H9 (cell line): ENCODE measurements at places on chromosomes 16 and 17. TPM values are rescaled to one million over a fixed set of nuclear protein-coding genes. Genes with fewer than 3 reads are reported as not detected.

ANKFN1 gene
- total RNA-seq, result not detected in 2 replicates

ABHD15 gene
- 1.7 and 2.5 TPM in 2 replicates for total RNA-seq

TMEM92 gene
- 10.9 and 11.2 TPM in 2 replicates for total RNA-seq

CA5A gene
- total RNA-seq, result not detected in 2 replicates

CMTM2 gene
- not detected in 2 replicates for total RNA-seq

DNA sequence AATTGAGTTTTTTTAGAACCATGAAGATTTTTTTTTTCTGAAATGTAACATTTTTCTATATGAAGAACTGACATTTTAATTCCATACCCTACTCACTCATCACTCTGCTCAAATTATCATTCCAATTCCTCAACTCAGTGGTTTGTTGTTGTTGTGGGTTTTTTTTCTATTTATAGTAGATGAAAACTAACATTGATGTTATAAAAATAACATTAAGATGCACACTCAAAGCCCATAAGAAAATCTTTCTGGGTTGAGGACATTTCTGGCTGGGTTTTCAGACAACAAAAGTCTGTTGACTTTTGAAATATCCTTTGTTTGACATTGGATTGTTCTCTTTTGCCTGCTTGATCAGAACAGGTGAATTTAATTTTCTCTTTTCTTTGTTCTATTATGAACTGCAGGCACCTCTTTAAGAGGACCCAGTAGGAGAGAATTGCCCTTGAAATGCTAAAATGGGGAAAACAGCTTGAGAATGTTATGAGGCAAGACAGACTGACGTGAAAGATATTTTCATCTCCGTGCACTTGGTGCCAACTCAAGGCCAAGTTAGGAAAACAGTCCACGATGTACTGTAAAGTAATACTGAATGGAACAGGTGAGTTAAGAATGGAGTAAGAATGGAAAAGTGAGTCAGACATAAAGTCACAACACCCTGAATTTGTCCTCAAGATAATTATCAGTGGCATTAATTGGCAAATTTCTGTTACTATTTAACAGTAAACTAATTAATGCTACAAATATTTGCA, 16.1 kb upstream of the ABCA5 start:
- no peaks in the 10 kb centered on the region; the same call in 2 of the 3 replicates for H3K36me3 ChIP-seq
- H3K27me3 ChIP-seq, result no peaks in the 10 kb centered on the region
- H3K4me1 ChIP-seq, result no peaks in the 10 kb centered on the region
- no peak overlapping the region for H3K27ac ChIP-seq

DNA sequence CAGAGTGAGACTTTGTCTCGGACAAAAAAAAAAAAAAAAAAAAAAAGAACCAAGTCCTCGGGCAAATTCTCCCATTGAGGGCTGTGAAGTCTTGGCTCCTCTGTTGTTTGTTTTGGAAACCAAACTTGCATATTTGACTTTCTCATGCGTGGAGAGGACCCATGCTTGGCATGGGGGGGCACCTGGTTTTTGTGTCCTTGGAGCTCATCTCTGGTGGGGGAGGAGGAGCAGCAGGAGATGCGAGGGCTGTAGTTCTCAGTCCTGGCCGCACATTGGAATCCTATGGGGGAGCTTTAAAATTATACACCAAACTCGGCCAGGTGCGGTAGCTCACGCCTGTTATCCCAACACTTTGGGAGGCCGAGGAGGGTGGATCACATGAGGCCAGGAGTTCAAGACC, 74.5 kb downstream of the ABCC6 start:
- no peaks in the 10 kb centered on the region for H3K4me1 ChIP-seq
- DNase-seq, result no peak
- peaks cover 16% of the 10 kb centered on the region for H3K36me3 ChIP-seq
- H3K4me3 ChIP-seq, result no peak overlapping the region

GRCh38 chr17:20965492-20965891, 77.3 kb downstream of the USP22 start:
- DNase-seq, result no peak
- H3K4me1 ChIP-seq, result no peaks in the 10 kb centered on the region; the same call in 1 of the 2 replicates
- H3K27me3 ChIP-seq, result no peaks in the 10 kb centered on the region
- peaks cover 4% of the 10 kb centered on the region; the same call in 1 of the 2 replicates for H3K36me3 ChIP-seq
- no peak overlapping the region for H3K4me3 ChIP-seq

GRCh38 chr16:8818504-8819270, 21.0 kb downstream of the PMM2 start:
- H3K4me1 ChIP-seq, result no peaks in the 10 kb centered on the region
- no peak for DNase-seq
- no peak overlapping the region for H3K4me3 ChIP-seq

GRCh38 chr16:48479955-48480354, 94.7 kb upstream of the SIAH1 start:
- no peak for DNase-seq
- no peak overlapping the region for H3K27ac ChIP-seq
- H3K36me3 ChIP-seq, result peaks cover 6% of the 10 kb centered on the region; the same call in 1 of the 2 replicates
- H3K4me1 ChIP-seq, result no peaks in the 10 kb centered on the region

DNA sequence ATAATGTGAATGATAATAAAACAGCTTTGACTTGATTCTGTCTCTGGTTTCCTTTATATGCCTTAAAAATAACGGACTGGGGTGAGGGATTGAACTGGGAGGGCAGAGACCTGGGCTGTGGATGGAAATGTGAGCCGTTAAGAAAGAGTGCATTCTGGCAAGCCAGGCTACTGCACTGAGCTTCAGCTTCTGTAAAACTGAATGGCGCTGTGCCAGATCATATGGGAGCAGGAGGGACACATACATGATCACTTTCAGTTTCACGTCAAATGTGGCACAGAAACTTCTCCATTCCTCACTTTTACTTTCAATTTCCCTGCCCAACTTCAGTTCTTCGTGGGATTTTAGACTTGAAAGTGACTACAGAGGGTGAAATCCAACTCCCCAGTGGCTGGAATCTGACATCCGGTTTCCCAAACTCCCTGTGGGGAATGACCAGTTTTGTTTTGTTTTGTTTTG, 1.1 kb downstream of the MT2A start:
- peaks cover 6% of the 10 kb centered on the region; the same call in 1 of the 2 replicates for H3K4me1 ChIP-seq
- DNase-seq, result no peak
- H3K36me3 ChIP-seq, result no peaks in the 10 kb centered on the region
- H3K27ac ChIP-seq, result no peak overlapping the region
- peak overlapping the region; percentile 84 for H3K4me3 ChIP-seq
- H3K27me3 ChIP-seq, result peaks cover 21% of the 10 kb centered on the region; the same call in 1 of the 2 replicates

GRCh38 chr16:26733710-26734109, 333.0 kb upstream of the C16orf82 start:
- H3K4me1 ChIP-seq, result no peaks in the 10 kb centered on the region
- H3K27ac ChIP-seq, result no peak overlapping the region
- H3K36me3 ChIP-seq, result no peaks in the 10 kb centered on the region; the same call in 2 of the 3 replicates
- no peaks in the 10 kb centered on the region for H3K27me3 ChIP-seq
- no peak overlapping the region for H3K4me3 ChIP-seq

- no peak overlapping the region for H3K27ac ChIP-seq
- H3K4me3 ChIP-seq, result no peak overlapping the region
- no peaks in the 10 kb centered on the region for H3K27me3 ChIP-seq
- H3K4me1 ChIP-seq, result no peaks in the 10 kb centered on the region
- peaks cover 30% of the 10 kb centered on the region for H3K36me3 ChIP-seq
- DNase-seq, result peak; percentile 63
These were observed 6.1 kb downstream of the DRG2 start for GRCh38 chr17:18093616-18094408.

DNA sequence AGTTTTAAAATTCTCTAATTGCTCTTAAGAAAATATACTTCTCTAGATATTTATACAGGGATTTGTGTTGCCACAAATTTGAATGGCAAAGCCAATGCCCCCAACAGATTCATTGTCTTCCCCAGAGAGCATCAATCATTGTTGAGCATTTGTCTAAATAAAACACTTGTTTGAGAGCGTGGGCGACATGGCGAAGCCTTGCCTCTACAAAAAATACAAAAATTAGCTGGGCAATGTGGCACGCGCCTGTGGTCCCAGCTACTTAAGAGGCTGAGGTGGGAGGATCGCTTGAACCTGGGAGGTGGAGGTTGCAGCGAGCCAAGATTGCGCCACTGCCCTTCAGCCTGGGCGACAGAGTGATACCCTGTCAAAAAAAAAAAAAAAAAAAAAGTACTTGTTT, 13.4 kb upstream of the SRSF1 start:
- no peaks in the 10 kb centered on the region for H3K27me3 ChIP-seq
- no peak overlapping the region for H3K4me3 ChIP-seq
- no peaks in the 10 kb centered on the region for H3K36me3 ChIP-seq

DNA sequence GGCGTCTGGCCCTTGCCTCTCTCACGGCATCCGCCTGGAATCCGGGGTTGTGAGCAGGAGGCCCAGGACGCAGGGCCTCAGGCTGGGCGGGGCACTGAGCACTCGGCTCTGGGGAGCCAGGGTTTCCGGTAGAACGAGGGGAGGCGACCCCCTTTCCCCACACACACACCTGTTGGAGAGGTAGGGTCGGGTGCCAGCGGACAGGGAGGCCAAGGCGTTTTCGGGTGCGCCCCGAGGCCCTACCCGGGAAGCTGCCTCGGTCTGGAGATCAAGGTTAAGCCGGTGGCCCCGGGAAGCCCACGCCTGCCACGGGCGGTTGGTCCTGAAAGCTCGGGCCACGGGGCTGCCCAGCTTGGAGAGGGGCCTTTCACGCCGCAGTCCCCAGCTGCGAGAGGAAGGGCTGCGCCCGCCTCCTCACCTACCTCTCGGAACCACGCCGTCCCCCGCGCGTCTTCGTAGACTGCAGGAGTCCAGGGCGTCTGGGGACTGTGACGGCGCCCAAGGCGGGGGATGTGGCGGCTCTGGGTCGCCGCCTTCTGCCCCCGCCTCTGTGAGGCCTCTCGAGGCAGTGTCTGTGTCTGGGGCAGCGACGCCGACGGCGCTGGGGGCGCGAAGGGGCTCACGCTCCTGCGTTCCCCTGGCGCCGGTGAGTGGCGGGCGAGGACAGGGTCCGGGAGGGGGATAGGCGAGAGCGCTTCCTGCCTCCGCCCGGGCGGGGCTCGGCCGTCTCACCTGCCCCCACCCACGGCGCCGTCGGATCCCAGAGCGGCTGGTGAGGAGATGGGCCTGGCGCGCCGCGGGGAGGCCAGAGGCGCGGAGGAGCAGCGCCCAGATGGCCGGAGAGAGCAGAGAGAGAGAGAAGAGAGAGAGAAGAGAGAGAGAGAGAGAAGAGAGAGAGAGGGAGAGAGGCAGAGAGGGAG, 20.3 kb upstream of the HOXB9 start:
- H3K36me3 ChIP-seq, result no peaks in the 10 kb centered on the region
- no peak overlapping the region for H3K27ac ChIP-seq
- DNase-seq, result peak; percentile 74
- peak overlapping the region; percentile 78 for H3K4me3 ChIP-seq
- H3K27me3 ChIP-seq, result peaks cover 79% of the 10 kb centered on the region

DNA sequence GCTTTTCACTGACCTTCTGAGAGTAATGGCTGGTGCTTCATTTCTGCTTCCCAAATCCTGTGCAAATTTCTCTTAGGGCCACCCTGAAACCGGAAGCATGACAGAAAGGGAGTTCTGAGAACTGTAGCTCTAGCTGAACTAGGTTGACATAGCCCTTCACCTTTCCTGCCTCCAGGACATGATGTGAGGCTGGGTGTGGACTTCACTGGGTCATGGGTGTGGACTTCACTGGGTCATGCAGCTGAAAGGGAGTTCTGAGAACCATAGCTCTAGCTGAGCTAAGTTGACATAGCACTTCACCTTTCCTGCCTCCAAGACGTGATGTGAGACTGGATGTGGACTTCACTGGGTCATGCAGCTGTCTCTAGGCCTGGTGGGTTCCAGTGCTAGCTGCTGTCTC, 54.3 kb upstream of the NLRP1 start:
- H3K4me1 ChIP-seq, result no peaks in the 10 kb centered on the region
- DNase-seq, result no peak
- H3K27me3 ChIP-seq, result no peaks in the 10 kb centered on the region
- H3K36me3 ChIP-seq, result no peaks in the 10 kb centered on the region
- no peak overlapping the region for H3K27ac ChIP-seq

GRCh38 chr16:48580925-48581500, 29.0 kb downstream of the N4BP1 start:
- no peak overlapping the region for H3K4me3 ChIP-seq
- no peaks in the 10 kb centered on the region; the same call in 1 of the 2 replicates for H3K4me1 ChIP-seq
- H3K36me3 ChIP-seq, result peaks cover 8% of the 10 kb centered on the region
- no peaks in the 10 kb centered on the region for H3K27me3 ChIP-seq
- DNase-seq, result no peak

GRCh38 chr17:47789611-47790561, 31.7 kb downstream of the OSBPL7 start:
- no peak overlapping the region for H3K27ac ChIP-seq
- H3K27me3 ChIP-seq, result peaks cover 5% of the 10 kb centered on the region; the same call in 1 of the 2 replicates
- no peaks in the 10 kb centered on the region for H3K4me1 ChIP-seq
- no peaks in the 10 kb centered on the region for H3K36me3 ChIP-seq

DNA sequence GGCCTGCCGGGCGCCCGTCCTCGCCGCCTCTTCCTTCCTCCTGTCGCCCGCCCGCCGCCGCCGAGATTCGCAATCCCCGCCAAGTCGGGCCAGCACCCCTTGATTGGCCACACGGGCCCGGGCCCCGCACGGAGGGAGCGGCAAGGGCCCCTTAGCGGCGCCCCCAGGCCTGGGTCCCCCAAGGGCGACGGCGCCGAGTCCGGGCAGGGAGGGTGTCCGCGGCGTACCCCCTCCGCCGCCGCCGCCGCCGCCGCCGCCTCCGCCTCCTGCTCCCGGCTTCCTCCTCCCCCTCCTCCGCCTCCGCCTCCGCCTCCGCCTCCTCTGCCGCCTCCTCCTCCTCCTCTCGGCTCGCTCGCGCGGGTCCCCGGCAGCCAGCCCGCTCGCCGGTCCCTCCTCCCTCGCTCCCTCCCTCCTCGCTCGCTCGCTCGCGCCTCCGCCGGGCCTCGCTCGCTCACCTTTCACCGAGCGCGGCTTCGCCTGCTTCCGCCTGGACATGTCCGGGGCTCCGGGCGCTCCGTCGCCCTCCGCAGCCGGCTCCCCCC, 561 bp downstream of the ZNF423 start:
- H3K27me3 ChIP-seq, result peaks cover 2% of the 10 kb centered on the region; the same call in 1 of the 2 replicates
- H3K4me1 ChIP-seq, result peaks cover 4% of the 10 kb centered on the region; the same call in 1 of the 2 replicates
- no peak overlapping the region for H3K27ac ChIP-seq
- peak; percentile 86 for DNase-seq
- peak overlapping the region; percentile 78 for H3K4me3 ChIP-seq
- no peaks in the 10 kb centered on the region for H3K36me3 ChIP-seq

DNA sequence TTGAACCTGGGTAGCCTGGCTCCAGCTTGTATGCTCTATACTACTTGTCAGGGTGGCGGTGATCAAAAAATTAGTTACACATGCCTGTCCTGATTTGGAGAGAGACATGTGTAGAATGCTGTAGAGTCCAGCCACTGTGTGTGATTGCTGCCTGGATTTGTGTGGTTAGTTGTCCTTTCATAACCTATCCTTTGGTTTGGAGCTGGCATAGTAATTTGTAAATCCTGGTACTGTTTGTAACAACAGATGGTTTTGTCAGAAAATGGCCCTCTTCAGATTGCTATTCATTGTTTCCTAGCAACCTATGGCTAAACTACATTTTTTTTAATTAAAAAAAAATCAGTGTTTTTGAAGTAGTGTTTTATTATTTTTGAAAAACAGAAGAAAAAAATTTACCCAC, 30.5 kb downstream of the ETV4 start:
- H3K27me3 ChIP-seq, result no peaks in the 10 kb centered on the region
- no peak for DNase-seq
- no peak overlapping the region for H3K4me3 ChIP-seq
- no peak overlapping the region for H3K27ac ChIP-seq
- H3K36me3 ChIP-seq, result peaks cover 14% of the 10 kb centered on the region; the same call in 2 of the 3 replicates
